ENCODE measurements at places on chromosomes 1 and 21.

GRCh38 chr1:234000557-234001041, 96.1 kb downstream of the SLC35F3 start:
- no peak for DNase-seq

GRCh38 chr1:54384918-54385726, 21.1 kb downstream of the SSBP3 start:
- DNase-seq = no peak

DNA sequence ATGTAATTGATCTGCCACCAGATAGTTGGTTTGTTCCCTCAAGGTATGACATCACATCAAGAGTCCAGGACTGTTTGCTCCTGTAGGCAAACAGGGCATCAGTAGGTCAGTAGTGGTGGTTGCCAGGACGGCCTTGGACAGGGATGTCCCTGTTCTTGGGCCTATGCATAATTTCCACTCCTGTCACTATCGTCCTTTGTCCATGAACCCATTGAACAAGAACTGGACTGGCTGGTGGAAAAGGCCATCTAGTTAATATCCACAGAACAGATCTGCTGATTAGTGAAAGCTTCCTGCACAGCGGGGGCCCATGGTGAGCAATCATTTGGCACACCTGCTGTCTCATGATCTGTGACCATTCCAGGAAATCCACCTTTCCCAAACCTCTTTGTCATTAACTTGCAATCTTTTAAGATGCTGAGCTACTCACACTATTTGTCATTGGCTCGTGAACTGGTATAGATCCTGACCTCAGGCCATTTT, 12.4 kb upstream of the BSDC1 start:
- DNase-seq = no peak

GRCh38 chr1:76862447-76862846, 4.8 kb upstream of the ST6GALNAC5 start:
- DNase-seq = no peak

DNA sequence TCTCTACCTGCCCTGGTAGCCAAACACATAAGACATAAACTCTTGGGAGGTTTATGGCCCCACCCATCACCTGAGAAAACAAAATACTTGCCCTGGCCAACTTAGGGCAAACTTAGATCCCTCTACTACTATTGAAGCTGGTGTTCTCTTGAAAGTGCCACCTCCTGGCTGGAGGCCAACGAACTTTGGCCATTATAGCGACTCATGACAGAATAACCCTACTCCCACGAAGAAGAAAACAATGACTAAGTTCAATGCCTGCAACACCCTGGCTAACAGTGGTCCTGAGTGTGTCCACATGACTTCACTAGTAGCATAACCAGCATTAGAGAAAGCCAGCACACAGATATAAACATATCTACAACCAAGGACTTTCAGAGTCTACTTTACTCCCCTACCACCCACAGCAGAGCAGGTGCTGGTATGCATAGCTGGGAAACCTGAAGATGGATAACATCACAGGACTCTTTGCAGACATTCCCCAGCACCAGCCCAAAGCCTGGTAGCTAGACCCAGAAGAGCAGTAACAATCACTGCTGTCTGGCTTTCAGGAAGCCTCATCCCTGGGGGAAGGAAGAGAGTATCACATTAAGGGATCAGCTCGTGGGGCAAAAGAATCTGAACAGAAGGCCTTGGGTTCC, 81.0 kb downstream of the SLC30A10 start:
- no peak for DNase-seq

DNA sequence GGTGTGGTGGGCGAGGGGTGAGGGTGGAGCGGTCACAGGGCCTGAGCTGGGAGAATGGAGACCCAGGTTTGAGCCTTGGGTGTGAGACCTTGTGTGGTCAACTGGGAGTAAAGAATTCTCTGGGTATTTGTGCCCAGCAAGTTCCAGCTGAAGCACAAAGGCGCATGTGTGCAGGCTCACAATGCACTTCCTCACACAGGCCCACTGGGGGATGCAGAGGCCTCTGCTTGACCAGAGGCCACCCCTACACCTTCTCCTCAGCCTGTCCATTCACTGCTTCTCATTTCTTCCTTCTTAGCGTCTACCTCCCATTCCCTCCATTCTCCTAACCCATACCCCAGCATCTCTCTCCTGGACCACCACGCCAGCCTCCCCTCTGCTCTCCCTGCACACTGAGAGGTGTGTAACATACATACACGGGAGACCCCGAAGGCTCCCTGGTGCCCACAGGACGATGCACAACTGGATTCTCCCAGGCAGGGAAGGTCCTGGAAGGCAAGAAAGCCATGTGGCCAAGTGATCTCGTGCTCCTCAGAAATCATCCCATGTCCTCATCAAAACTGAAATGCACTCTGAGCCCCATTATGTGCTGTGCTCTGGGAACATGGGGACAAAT, 12.3 kb upstream of the TTC39A start:
- DNase-seq = no peak

GRCh38 chr1:159854116-159854692, 8.3 kb downstream of the VSIG8 start:
- DNase-seq = no peak

GRCh38 chr21:44702111-44702972, 5.4 kb downstream of the KRTAP10-12 start:
- no peak for DNase-seq

DNA sequence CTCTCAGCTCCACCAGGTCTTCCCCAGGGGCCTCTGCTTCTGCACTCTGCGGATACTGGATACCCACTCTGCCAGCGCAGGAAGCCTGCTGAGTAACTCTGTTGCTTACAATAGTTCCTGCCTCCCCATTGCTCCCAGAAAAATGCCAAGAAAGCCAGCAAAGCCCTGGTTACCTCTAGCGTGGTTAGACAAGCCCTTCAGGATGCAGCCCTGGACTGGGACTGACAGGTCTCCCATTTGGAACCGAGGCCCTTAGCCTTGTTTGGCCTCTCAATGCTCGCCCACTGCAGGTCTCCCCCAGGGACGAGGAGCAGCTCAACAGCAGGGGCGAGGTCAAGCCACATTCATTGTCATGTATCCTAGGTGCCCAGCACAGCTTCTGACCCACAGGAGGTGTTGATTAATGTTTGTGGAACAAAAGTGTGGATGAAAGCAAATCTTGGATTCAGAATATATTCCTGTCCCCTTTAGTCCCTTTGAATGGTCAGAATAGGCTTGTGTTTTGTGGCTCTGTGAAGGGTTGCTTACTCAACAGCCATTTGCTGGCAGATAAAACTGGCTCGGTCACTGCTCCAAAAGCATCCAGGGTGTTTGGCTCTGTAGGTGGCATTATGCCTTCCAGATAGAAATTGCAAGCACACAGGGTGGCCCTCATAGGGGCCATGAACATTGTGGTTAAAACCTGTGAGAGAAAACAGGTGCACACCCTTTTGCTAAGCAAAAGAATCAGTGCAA, 58.9 kb downstream of the C1orf198 start:
- DNase-seq = no peak

- peak; percentile 62 for DNase-seq
These were observed 11.8 kb downstream of the ZBTB17 start for GRCh38 chr1:15963968-15964648.

DNA sequence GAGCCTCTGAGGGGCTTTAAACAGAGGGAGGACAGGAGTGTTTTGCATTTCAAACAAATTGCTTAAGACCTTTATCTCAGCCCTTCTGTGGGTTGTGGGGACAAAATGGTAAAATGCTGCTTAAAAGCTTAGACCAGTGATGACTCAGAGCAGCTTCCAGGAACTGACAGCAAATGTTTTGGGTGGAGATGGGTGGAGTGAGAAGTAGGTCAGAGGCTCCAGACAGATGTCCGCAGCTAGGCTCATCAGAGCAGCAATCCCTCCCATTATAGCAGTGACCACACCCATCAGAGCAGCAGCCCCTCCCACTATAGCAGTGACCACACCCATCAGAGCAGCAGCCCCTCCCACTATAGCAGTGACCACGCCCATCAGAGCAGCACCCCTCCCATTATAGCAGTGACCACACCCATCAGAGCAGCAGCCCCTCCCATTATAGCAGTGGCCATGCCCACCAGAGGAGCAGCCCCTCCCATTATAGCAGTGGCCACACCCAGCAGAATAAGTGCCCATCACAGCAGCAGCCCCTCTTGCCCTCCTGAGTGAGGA, 532.2 kb downstream of the MATN1 start:
- DNase-seq = no peak

GRCh38 chr1:222452031-222452430, 95.9 kb downstream of the HHIPL2 start:
- no peak for DNase-seq

- DNase-seq = no peak
These were observed 84.2 kb upstream of the DISP3 start for GRCh38 chr1:11394592-11395245.

DNA sequence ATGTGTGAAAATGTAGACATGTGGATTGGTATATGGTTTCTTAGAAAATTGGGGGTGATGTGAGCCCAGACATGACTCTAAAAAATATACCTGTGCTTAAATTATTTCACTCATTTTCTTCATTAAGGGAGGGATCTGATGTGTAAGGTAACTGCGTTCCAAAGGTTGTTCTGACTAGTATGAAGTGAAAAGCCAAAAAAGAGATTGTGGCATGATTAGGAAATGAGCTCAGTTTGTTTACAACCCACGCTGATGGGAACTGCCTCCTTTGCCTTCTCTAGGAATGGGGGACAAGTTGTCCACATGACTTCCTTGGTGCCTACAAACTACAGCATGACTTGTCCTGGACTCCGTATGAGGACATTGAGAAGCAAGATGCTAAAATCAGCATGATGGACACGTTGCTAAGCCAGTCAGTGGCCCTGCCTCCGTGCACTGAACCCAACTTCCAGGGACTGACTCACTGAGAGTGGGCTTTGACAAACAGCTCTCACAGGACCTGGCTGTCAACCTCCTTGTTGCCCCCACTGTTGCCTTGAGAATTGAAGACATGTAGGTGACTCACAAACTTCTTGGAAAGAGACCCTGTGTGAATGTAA, 8.0 kb downstream of the C1orf50 start:
- no peak for DNase-seq

DNA sequence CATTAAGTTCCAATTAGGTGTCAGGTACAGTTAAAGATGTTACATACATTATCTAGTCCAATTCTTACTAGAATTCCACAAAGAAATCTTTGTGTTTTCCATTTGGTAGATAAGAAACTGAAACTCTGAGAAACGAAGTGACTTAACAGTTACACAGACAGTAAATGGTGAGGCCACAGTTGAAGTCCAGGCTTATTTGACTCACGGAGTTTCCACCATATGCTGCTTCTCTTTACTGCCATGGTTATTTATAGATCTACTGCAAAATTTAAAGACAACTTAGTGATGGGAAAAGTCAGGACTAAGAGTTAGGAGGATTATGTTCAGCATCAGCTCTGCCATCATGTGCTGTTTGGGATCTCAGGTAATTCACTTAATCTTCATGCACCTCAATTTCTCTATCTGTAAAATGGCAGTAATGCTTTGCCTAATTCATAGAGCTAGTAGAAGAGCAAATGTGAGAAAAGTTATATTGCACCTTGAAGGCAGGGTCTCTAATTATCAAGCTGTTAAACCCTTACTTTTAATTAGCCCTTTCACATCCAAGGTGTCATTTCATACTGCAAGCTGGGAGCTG, 26.2 kb upstream of the SAMSN1 start:
- no peak for DNase-seq

GRCh38 chr21:26795412-26795805, 49.8 kb downstream of the ADAMTS1 start:
- no peak for DNase-seq

DNA sequence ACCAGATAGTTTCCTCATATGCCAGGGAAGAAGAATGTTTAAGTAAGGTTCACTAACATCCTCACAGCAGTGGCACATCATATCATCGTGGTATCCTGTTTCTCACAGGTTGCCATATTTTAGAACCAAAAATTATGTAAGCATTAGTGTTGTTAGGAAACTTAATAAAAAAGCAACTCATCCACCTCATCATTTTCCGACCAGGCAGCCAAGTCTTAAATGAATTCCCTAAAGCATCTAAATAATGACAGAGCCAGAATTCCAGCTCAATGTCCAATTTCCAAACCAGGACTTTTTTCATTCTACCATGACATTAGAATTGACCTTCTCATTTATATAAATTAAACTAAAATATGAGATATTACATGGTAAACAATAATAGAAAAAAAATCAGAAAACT, 272.7 kb downstream of the NTNG1 start:
- no peak for DNase-seq

DNA sequence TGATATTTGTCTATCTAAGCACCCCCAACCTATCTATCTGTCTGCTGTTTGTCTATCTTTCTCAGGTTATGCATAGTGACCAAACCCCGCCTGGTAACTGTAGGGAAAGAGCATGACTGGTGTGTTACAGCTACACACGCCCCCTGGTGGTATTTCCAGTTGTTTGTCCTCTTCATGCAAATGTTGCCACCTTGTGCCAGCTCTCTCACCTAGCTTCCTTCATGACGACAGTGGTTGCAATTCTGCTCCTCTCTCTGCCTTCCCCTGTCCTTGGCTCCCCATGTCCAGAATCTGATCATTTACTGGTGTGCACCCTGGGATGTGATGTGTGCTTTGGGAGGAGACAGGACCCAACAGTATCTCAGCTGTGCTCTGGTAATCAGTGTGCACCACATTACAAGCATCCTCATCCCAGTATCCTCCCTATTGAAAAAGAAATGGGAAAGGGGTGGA, 8.1 kb upstream of the INKA2 start:
- peak; percentile 49 for DNase-seq

GRCh38 chr1:228999446-229000170, 264.3 kb downstream of the RHOU start:
- DNase-seq = no peak

GRCh38 chr1:5833911-5834310, 158.3 kb downstream of the NPHP4 start:
- no peak for DNase-seq

DNA sequence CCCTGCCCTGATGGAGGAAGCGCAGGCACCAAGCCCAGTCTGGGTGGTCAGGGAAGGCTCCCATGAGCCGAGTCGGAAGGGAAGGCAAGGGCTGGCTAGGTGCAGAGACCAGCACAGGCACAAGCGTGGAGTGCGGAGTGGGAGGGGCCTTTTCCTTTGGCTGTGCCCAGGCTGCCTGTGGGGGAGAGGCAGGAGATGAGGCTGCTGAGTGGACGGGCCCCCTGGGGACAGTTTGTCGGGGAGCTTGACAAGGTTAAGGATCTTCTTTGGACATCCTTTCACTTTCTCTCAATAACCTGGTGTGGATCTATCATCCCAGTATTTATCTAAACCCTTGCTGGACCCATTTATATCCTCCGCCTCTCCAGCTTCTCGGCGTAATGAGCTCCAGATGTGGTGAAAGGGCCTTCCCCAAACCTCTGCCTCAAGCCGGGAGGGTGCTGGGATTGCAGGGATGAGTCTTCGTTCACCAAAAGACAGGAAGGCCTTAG, 42.9 kb downstream of the EPHB2 start:
- DNase-seq = no peak

- no peak for DNase-seq
These were observed 47.9 kb upstream of the LEPR start for GRCh38 chr1:65372557-65372956.

DNA sequence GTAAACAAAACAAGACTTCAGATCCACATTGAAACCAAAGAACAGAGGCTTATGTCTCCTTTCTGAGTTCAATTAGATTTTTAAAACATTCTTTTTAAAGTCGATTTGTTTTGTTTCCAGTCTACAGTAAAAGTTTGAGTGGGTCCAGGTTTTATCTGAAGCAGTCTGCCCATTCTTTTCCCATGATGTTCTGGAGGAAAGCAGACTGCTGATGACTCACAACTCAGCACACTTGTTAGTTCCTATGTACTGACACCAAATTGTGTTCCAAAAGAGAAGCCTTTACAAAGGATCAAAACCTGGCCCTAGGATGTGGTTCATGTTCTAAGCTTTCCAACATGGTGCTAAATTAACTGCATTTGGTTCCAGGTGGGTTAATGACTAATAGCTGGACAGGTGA, 11.4 kb upstream of the CCN1 start:
- no peak for DNase-seq

GRCh38 chr1:31712630-31713029, 8.8 kb upstream of the COL16A1 start:
- no peak for DNase-seq
